Germinal center (tissue), 1 donor: ENCODE measurements at places on chromosomes 16 and 17.

DNA sequence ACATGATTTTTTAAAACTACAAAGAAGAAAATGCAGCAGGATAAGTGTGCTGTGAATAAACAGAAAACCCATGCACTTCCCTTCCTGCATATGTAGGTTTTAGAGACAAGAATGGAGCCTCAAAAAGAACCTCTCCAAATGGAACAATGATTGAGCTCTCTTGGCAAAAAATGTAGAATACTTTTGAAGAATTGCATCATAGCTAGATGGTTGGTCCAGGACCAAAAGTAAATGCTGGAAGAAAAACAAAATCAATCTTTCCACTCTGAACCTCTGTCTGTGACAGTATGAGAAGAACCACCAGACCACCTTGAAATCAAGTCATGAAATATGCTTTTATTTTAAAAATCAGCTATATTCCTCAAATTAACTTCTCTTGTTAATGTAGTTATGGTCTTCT lies 17.5 kb downstream of the HELZ start:
- DNase-seq = no peak

DNA sequence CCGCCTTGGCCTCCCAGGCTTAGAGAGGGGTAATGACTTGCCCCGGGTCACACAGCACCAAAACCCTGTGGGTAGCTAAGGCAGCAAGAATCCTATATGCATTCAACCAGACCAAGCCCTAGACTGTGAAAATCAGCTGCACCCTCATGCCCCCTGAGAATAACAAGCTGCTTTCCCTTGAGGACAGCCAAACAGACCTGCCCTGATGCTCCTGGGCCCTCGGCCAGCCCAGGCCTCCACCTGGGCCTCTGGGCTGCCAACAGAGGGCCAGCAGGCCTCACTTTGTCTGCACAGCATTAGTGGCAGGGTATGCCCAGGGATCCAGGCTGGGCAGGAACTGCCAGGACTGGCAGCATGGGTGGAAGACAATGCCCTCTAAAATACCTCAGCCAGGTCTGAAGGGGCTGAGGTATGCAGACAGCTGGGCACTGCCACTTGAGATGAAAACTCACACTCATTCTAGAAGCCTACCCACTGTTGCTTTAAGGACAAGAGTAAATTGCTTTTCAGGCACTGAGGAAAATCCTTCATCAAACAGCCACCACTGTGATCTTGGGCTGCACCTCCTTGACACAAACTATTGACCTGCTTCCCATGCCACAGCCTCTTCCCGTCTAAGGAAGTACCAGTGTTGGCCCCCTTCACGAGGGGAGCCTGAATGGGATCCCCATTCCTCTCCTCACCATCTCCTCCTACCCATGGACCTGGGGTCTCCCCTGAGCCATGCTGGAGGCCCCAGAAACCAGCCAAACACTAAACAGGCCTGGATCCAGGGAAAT lies 8.8 kb downstream of the ST3GAL2 start:
- peak; percentile 59 for DNase-seq

GRCh38 chr17:62067165-62068145 lies 2.4 kb upstream of the MED13 start:
- DNase-seq = no peak

GRCh38 chr17:81563861-81564586 lies 11.9 kb upstream of the FAAP100 start:
- DNase-seq = no peak

DNA sequence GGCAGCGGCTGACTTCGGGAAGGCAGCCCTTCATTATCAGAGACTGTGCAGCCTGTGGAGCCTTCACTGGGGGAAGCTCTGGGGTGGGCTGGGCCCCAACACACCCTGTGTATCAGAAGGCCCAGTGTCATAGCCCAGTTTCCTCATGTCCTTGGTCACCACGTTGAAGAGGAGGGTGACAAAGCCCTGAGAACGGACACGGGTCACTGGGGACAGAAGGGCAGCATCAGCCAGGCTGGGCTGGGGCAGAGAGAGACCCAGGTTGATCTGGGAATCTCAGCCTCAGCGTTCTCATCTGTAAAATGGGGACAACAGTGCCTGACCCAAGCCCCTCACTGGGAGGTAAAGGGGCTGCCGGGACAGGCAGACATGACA lies 19.3 kb downstream of the B9D1 start:
- no peak for DNase-seq

GRCh38 chr17:17757391-17757791 lies 76.1 kb downstream of the RAI1 start:
- peak; percentile 64 for DNase-seq

- no peak for DNase-seq
These were observed 186.0 kb downstream of the TANC2 start for GRCh38 chr17:63151941-63152523.

- no peak for DNase-seq
These were observed 52.1 kb upstream of the MYOCD start for GRCh38 chr17:12613566-12613965.

GRCh38 chr17:57900991-57901743 lies 51.3 kb upstream of the MRPS23 start:
- no peak for DNase-seq
